ENCODE measurements at places on chromosomes 7 and 10. TPM values are rescaled to one million over a fixed set of nuclear protein-coding genes. Genes with fewer than 3 reads are reported as not detected.

The ASAH2 gene
- total RNA-seq, result 0.49 TPM

The FAM131B gene
- total RNA-seq, result 0.59 TPM

The PRKAR2B gene
- total RNA-seq, result 36.1 TPM

The ZNF804B gene
- not detected for total RNA-seq

The CEP55 gene
- total RNA-seq, result 7.8 TPM

The GPR15LG gene
- total RNA-seq, result 2.1 TPM

The FBXL13 gene
- 2.8 TPM for total RNA-seq

The CRYGN gene
- not detected for total RNA-seq

The TRIM50 gene
- total RNA-seq, result 0.20 TPM

The MOGAT3 gene
- not detected for total RNA-seq

The AKR1C8 gene
- 1.5 TPM for total RNA-seq

The GIMAP1 gene
- 1.3 TPM for total RNA-seq

The EVX1 gene
- total RNA-seq, result not detected

The SFTPA1 gene
- total RNA-seq, result not detected

The PLEKHS1 gene
- total RNA-seq, result not detected

Measured in skin of body (tissue), 3 donors.